ENCODE measurements at places on chromosomes 1 and 21.

DNA sequence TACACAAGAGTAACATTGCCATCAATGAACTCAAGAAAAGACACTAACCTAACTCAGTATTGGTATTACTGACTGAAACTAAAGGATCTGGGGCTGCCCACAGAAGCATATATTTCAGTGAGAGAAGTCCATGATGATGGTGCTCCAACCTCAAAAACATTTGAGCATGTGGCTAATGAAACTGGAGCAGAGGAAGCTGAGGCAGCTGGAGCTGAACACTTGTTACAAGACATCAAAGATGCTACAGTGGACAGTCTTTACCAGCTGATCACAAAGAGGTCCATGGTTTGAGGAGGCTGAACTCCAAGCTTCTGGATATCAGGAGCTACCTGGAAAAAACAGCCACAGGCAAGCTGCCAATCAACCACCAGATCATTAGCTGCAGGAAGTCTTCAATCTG, 42.2 kb upstream of the TTC39A start:
- DNase-seq = no peak

- DNase-seq = no peak
Measured at GRCh38 chr1:112673592-112674439, 643 bp upstream of the MOV10 start.

DNA sequence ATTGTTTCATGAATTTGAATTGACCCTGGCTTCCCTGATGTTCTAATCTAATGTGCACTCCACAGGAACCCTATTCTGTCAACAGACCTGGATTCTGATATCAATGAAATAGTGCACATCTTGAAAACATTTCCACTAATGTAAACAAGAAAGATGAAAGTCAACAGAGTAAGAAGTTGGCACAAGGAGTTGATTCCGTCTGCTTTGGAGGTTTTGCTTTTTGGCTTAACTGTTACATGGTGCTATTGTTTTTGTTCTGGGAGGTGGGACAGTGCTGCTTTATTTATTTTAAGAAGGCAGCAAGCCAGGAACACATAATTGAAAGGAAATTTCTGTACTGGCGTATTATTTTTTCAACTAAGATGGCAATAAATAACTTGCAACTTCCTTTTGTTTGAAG, 73.3 kb downstream of the LEPR start:
- no peak for DNase-seq

- DNase-seq = no peak
Measured at GRCh38 chr1:187928288-187928687, 1099.5 kb downstream of the PLA2G4A start.

GRCh38 chr1:101033017-101033416, 7.4 kb upstream of the DPH5 start:
- DNase-seq = no peak

DNA sequence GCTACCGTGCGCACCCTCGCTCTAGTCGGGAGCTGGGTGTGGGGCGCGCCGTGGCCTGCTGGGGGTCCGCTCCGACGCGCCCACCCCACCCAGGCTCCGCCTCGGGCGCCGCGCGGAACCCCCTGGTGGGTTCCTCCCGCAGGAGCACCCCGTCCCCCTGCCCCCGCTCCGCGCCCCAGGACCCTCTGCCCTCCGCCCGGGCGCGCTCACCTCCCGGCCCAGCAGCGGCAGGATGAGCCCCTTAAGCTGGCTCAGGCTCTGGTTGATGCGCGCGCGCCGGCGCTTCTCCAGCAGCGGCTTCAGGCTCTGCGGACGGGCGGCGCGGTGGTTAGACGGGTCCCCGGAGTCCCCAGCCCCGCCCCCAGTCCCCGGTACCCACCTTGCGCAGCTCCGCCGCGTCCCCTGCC, 319 bp downstream of the HES2 start:
- DNase-seq = no peak

- DNase-seq = peak; percentile 83
Measured at GRCh38 chr1:51583532-51583931, 33.4 kb upstream of the OSBPL9 start.

DNA sequence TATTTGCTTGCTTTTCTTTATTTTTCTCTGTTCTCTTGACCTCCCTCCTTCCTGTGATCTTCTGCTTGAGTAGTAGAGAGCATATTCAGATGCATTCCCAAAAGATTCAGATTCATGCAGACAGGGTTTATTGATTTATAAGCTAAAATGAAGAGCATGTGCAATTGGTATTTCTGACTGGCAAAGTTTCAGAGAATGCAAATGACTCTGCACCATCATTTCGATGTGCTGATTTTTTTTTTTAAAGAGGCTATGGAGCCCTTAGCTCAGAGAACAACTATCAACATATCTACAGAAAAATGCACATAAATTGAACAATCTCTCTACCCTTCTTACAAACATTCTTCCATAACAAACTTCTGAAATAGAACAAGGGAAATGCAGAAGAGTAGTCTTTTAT, 312.0 kb downstream of the VAV3 start:
- no peak for DNase-seq

DNA sequence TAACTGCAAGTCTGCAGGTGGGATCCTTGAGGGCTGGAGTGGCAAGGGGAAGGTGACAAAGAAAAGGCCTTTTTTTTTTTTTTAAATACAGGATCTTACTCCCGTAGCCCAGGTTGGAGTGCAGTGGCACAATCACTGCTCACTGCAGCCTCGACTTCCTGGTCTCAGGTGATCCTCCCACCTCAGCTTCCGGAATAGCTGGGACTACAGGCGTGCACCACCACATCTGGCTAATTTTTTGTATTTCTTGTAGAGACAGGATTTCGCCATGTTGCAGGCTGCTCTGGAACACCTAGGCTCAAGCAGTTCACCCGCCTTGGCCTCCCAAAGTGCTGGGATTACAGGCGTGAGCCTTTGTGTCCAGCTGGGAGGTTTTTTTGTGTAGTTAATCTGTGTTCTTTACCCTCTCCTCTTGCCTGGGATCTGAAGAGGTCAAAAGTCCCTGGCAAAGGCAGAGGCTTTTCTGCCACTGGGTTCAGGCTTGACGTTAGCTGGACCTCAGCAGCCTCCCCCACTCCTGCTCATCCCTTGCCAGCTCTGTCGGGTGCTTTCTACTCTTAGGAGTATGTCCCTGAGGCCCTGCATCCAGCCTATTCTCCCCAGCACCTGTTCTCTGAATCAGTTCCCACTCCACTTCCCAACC, 5.2 kb downstream of the IL6R start:
- DNase-seq = no peak

- no peak for DNase-seq
Measured at GRCh38 chr21:15309022-15309590, 244.3 kb upstream of the NRIP1 start.

DNA sequence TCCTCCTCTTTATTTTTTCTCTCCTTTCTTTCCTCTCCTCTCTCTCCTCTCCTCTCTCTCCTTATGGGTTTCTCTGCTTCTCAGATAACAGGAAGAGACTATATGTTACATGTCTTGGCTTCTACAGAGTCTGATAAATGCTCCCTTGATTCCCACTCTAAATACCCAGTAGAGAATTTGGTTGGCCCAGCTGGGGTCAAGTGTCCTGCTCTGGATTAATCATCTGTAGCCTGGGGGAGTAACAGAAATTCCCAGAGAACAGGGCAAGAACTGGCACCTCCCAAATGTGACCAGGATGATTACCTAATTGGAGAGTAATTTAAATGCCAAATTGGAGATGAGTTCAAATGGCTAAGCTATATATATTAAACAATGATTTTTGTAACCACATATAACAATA, 146.1 kb upstream of the LMO4 start:
- DNase-seq = no peak

DNA sequence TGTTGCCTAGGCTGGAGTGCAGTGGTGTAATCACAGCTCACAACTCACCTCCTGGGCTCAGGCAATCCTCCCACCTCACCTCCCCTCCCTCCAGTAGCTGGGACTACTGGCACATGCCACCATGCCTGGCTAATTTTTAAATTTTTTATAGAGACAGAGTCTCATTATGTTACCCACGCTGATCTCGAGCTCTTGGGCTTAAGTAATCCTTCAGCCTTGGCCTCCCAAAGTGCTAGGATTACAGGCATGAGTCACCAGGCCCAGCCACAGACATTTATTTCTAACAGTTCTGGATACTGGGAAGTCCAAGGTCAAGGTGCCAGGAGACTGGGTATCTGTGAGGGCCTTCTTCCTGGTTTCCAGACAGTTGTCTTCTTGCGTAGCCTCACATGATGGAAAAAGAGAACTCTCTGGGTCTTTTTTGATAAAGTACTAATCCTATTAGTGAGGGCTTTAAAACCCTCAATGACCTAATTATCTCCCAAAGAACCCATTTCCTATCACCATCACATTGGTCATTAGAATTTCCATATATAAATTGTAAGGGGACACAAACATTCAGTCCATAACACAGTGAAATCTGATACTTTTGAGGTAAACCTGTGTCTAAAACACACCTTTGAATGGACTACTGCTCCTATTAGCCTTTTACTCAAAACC, 67.9 kb downstream of the PHACTR4 start:
- DNase-seq = no peak

DNA sequence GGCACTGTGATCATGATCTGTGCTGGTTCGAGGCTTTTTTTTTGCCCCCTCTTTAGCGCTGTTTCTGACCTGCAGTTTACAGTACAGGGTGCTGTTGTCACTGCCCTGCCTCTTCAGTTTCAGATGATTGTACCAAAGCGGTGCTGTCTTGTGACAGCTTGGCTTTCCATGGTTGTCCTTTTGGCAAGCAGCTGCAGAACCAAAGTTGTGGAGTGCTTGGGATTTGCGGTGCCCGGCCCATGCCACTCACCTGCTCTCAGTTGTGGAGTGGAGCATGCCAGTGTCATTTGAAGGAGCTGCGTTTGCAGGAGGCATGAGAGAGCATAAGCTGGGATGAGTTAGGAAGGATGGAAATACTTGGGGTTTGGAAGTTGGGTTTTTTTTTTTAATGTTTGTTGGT, 48.4 kb downstream of the DOP1B start:
- DNase-seq = no peak

GRCh38 chr1:6738987-6739676, 37.5 kb upstream of the DNAJC11 start:
- no peak for DNase-seq

DNA sequence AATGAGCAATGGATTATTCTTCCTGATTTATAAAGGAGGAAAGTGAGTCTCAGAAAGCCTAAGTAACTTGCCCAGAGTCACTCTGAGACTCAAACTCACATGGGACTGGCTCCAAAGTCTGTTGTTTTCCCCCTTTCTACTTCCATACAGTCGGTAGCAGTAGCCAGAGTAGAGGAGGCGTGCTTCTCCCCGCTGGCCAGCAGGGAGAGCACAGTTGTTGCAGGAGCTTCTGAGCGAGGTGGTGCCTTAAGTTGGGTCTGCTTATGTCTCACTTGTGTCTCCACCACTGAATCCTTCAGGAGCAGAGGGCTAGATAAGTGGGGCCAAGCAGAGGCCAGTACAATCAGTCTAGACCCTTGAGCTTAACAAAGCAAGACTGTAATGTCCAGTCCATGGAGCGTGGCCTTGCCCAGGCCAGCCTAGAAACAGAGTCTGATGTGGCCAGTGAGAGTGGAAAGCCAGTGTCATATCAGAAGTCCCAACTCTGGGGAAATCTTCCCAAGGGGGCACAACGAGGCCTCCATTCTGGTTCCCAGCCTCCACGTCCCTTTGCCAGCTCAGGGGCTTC, 181.9 kb downstream of the ZSCAN20 start:
- DNase-seq = no peak

DNA sequence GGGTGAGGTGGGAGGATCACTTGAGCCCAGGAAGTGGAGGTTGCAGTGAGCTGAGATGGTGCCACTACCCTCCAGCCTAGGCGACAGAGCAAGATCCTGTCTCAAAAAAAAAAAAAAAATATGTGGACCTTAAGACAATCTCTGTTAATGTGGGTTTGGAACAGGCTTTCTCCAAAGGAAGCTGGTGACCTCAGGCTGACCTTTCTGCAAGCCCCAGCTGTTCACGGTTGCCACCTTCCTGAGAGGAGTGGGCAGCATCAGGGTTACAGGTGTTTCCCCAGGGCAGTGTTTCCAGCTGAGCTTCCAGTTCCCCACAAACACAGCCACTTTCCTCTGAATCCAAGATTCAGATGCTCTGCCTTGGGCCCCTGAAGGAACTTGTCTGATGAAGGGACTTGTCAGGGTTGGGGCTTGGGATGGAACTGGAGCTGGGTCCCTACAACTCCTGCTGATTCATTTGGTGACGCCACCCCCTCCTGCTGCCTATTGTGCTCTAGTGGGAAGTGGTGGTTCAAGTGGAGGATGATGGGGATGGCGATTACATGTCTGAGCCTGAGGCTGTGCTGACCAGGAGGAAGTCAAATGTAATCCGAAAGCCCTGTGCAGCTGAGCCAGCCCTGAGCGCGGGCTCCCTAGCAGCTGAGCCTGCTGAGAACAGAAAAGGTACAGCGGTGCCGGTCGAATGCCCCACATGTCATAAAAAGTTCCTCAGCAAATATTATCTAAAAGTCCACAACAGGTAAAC, 1.9 kb downstream of the ZBTB48 start:
- DNase-seq = no peak

DNA sequence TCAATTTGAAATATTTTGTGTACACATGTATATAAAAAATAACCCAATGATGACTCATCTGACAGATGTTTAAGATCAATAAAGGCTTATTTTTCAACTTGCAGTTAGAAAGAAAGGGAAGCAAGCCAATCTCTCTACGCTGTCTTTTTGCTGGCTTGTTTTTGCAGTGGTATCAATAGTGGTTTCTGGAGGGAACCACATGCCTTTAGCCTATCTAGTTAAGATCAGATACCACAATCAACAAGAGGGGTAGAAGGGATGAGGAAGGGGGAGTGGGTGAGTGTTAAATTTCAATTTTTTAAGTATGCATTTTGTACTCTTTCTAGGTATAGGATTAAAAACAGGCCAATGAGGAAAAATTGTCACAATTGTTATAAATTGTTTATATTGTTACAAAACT, 276.2 kb downstream of the KCNH1 start:
- DNase-seq = no peak

DNA sequence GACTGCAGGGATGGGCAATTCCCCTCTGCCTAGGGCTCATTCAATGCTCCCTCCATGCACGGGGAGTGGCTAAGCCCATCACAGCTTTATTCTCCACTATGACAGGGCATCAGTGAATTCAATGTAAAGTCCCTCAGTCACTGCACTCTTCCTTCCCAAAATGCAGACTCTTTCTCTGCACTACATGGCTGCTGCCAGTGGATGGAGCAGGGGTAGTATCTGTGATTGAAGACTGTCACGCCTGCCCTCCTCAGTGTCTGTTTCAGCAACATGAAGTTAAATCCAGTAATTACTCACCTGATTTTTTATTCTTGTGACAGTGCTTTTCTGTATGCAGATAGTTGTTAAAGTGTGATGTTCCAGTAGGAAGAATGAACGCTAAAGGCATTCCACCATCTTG, 1323.2 kb downstream of the AMY1C start:
- no peak for DNase-seq

DNA sequence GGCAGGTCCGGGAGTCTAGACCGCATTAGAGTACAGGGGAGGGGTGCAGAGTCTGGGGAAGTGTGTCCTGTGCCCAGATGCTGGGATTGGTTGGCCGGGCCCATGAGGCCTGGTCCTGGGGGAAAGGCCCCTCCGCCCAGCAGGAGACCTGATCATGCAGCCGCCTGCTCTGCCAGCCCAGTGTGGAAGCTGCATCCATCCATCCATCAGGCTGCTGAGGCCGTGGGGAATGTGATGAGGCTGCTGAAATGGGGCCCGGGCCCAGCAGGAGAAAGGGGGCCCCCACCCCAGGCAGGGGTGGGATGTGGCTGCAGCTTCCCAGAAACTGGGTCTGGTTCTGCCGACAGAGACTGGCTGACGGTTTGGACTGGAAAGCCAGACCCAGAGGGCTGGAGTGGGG, 37.2 kb downstream of the EPHA2 start:
- DNase-seq = no peak

Data from anterior cingulate cortex (tissue), 58 donors.